ENCODE measurements at places on chromosomes 12 and 14.

GRCh38 chr14:101022121-101022520, 118.6 kb upstream of the RTL1 start:
- no peak for DNase-seq

GRCh38 chr12:47270782-47271664, 191.3 kb upstream of the AMIGO2 start:
- peak; percentile 70 for DNase-seq

- no peak for DNase-seq
Observed at GRCh38 chr12:65492998-65493912, 214.8 kb downstream of the MSRB3 start.

- DNase-seq: no peak
Observed at GRCh38 chr12:132736913-132737312, 24.7 kb downstream of the ANKLE2 start.

- DNase-seq: no peak
Observed at GRCh38 chr14:67059596-67059995, 129.6 kb upstream of the GARIN2 start.

- no peak for DNase-seq
Observed at GRCh38 chr12:125187148-125187745, 122.0 kb downstream of the AACS start.

GRCh38 chr12:120237360-120238171, 28.0 kb downstream of the PXN start:
- no peak for DNase-seq

- DNase-seq: no peak
Observed at GRCh38 chr14:50786751-50787464, 44.1 kb downstream of the NIN start.

DNA sequence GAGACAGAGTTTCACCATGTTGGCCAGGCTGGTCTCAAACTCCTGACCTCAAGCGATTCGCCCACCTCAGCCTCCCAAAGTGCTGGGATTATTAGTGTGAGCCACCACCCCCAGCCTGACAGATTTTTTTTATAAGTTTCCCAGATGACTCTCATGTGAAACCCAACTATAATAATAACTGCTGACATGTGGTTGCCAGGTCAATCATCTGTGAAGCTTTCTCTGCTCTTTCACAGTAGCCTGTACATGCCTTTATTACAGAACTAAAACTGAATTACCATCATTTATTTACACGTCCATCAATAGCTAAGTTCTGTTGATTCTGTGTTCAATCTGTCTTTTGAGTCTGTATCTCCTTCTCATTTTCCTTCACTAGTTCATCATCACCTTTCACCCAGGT, 218.5 kb downstream of the RPS29 start:
- no peak for DNase-seq

GRCh38 chr14:23327947-23328744, 6.9 kb downstream of the PABPN1 start:
- DNase-seq: peak; percentile 62

DNA sequence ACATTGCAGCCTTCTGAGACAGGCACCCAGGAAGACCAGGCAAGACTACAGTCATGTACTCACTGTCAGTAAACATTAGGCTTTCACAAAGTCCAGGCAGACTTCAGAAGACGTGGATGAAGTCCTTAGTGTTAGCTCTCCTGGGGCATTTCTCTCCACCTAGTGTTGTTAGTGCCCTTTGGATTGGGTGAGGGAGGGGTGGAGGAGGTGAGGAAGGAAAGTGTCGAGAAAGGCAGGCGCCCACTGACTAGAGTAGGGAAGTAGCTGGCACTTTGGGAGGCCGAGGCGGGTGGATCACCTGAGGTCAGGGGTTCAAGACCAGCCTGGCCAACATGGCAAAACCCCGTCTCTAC, 20.2 kb downstream of the TMEM229B start:
- DNase-seq: no peak

DNA sequence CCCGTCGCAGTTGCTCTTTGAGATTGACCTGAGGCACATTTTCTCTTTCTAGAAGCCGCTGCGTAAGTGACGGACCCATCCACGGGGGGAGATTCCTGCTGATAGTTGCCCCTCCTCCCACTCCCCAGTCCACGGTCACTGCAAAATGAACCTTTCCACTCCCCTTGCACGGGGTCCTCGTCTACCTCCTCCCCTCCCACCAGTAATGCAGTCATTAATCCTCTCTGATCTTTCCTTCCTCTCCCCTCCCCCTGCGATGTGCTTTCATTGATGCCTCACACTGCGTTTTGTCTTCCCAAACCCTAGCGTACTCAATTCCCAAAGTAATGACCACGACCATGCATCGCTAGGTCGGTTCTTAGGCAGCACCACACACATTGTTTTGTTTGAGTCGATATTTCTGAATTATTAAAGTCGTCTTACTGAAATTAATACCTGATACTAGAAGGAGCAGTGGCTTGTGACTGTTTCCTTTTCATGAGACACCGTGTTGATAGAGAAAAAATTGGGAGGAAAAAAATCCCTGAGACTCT, 857 bp downstream of the ETNK1 start:
- DNase-seq: peak; percentile 43

DNA sequence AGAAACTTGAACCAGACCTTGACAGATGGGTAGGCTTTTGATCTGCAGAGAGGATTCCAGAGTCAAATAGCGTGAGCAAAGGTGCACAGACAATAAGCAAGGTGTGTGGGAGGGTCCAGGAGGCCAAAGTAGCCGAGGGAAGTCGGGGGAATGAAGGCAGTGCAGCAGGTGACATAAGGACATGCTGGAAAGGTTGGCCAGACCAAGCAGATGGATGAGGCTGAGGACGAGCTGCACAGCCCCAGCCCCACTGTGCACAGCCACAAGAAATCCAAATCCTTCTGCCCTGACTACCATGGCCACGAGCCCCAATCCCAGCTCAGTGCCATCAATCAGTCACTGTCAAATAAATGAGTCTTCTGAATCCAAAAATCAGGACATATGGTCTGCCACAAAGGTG, 5.4 kb downstream of the TTC7B start:
- DNase-seq: no peak

- DNase-seq: no peak
Observed at GRCh38 chr12:111121840-111122239, 201.5 kb upstream of the MYL2 start.

DNA sequence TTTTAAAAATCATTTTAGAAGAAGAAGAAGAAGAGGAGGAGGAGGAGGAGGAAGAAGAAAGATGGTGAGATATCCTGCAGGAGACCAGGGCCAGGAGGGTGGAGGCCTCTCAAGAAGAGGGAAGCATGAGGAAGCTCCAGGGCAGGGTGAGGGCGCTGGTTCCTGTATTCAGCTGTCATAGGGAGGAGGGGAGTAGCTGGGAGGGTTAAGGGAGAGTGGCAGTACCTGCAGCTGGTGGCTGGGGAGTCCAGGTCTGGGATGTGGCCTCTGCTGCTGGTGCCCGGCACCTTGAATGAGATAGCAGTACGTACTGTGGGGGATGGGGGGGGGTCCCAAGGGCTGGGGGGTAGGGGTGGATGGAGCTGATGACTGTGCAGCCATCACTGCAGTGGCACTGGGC, 9.8 kb downstream of the RBP5 start:
- DNase-seq: no peak

- no peak for DNase-seq
Observed at GRCh38 chr14:76891391-76891790, 65.2 kb downstream of the LRRC74A start.

DNA sequence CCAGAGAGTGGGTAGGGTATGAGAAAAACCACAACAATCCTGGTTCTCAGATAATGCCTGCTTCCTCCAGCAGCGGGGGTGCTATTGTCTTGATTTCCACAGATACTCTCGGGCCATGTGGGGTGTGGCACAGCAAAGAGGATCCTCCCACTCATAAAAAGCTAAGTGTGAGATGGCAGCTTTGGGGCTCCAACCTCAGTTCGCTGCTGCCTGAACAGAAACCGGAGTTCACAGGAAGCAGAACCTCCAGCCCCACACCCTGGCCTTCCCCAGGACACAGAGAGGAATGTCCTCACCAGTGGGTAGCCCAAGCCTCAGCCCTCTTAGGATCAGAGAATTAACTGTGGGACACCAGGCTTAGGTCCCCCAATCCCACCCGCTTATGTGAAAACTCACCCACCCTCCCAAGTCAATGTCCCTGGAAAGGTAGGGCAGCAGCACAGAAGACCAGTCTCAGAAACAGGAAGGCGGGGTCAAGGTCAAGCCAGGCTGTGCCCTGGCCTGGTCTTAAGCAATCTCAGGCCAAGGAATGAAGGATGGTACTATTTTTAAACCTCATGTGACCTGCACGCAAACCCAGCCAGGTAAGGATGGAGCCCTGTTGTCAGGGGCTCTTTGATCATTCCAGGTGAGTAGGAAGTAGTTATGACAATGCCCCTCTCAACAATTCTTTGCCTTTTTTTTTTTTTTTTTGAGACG, 9.0 kb downstream of the KCTD10 start:
- DNase-seq: no peak

DNA sequence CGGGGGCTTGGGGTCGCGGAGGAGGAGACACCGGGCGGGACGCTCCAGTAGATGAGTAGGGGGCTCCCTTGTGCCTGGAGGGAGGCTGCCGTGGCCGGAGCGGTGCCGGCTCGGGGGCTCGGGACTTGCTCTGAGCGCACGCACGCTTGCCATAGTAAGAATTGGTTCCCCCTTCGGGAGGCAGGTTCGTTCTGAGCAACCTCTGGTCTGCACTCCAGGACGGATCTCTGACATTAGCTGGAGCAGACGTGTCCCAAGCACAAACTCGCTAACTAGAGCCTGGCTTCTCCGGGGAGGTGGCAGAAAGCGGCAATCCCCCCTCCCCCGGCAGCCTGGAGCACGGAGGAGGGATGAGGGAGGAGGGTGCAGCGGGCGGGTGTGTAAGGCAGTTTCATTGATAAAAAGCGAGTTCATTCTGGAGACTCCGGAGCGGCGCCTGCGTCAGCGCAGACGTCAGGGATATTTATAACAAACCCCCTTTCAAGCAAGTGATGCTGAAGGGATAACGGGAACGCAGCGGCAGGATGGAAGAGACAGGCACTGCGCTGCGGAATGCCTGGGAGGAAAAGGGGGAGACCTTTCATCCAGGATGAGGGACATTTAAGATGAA, 630 bp downstream of the FOS start:
- no peak for DNase-seq

- DNase-seq: peak; percentile 76
Observed at GRCh38 chr12:52230364-52231281, 2.4 kb upstream of the KRT7 start.

GRCh38 chr12:32230613-32230993, 124.0 kb downstream of the BICD1 start:
- DNase-seq: no peak

- DNase-seq: no peak
Observed at GRCh38 chr12:108685469-108686260, 45.7 kb downstream of the CORO1C start.

- no peak for DNase-seq
Observed at GRCh38 chr14:97584528-97584927, 787.3 kb downstream of the VRK1 start.

GRCh38 chr12:19304149-19304750, 135.0 kb upstream of the AEBP2 start:
- no peak for DNase-seq

GRCh38 chr12:54708826-54709225, 60.7 kb upstream of the DCD start:
- no peak for DNase-seq

GRCh38 chr12:124774054-124774461, 89.6 kb downstream of the SCARB1 start:
- DNase-seq: no peak

GRCh38 chr14:86038387-86039042, 508.6 kb downstream of the FLRT2 start:
- peak; percentile 22 for DNase-seq

DNA sequence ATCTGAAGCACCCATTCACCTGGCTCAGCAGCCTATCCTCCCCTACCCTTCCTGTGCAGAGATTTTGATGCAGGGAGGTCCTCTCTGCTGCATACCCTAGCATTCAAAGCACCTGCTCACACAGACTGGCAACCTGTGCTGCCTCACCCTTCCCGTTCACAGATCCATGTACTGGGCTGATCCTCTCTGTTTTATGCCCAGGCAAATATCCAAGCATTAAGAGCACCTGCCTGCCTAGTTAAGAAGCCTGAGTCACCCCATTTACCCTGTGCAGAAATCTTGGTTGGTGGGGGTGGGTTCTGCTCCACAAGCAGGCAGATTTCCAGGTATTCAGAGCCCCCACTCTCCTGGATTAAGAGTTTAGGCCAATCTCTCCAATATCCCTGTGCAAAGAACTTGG, 8.4 kb downstream of the TAS2R13 start:
- DNase-seq: no peak

DNA sequence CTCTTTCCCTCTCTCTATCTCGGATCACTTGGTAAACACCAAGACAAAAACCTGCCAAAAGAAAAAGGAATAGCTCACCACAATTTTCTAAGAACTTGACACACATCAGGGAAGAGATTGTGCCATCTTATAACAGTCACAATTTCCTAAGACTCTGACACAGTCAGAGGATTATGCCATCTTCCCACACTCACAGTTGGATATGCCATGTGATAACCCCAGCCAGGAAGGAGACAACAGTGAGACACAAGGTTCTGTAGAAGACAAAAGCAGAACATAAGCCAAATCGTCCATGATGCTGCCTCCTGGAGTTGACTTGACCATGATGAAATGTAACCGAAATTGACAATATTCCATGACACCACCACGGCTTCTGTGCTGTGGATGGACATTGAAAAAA, 2.8 kb upstream of the CLEC9A start:
- DNase-seq: peak; percentile 11

DNA sequence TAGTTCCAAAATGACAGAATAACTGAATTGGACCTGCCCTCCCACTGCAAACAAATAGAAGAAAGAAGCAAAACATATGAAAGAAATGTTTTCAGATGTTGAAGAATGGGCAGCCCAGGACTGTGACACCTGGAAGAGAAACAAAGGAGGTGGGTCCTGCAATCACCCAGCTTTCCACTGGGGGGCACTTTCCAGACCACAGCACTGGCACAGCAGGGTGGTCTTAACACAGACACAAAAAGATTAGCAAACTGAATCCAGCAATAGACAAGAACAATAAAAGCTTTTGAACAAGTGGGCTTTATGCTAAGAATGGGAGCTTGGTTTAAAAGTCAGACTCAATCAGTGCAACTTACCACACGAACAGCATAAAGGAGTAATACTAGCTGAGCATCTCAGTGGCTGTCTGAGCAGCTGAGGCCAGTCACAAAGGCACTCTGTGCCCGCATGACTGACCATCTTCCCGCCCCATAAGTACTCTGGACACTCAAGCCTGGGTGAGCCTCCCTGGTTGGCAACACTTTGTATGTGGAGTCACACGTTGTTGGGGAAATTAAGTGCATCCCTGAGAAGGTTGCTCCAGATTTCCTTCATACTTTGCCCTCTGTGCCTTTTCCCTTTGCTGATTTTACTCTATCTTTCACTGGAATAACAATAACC, 27.7 kb downstream of the JKAMP start:
- DNase-seq: peak; percentile 61

GRCh38 chr12:24373004-24373403, 423.5 kb upstream of the SOX5 start:
- no peak for DNase-seq
